ENCODE measurements at places on chromosomes 3 and 15.
A peak's percentile ranks its signal among the peaks of the same experiment; 100 is the strongest.

- DNase-seq, result no peak
Observed at GRCh38 chr3:99325402-99325801, 313.0 kb upstream of the COL8A1 start.

- peak; percentile 89 for DNase-seq
Observed at GRCh38 chr15:92797168-92798052, 102.7 kb upstream of the CHD2 start.

DNA sequence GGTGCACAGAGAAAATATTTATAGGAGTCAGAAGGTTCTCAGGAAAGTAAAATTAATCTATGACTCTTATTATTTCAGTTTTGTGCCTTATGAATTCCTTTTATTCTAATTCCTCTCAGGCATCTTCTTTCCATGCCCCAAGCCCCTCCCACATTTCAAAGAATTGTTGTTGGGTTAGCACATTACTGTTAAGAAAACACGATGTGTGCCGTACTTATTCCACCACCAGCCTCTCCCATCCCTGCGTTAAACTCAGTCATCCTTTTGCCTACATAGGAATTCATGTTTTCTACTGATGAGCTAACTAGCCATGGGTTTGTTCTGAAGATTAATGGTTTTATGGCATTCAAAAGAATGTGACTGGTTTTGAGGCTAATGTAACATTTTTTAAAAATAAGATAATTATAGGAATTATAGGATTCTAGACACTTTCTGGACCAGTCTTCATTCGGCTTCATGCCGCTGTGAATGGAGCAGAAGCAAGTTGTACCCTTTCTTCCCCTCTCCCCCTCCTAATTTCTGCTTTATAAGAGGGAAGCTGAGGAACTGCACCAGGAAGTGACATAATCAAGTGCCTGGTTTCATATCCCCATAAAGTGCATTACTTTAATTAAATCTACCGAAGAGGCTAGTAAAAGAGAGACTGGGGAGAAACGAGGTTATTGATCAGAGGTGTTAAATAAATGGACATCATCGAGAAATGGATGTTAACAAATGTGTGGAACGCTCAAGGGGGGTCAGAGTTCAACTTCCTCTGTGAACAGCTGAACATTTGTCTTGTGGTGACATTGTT, 12.3 kb upstream of the MB21D2 start:
- no peak for DNase-seq

DNA sequence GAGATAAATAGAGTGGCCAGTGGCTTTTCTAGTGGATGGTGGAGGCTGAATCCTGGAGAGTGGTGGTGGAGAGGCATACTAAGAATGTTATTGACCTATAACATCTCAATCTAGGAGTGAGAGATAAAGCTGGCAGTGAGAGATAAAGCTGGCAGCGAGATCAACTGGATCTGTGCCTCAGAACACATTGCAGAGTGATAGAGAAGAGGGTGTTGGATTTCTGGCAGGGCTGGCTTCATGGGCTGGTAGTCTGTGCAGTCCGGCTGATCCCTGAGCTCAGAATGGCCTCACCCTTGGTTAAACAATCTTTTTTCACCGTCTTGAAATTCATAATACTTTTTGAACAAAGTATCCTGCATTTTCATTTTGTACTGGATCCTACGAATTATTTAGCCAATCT, 221.2 kb downstream of the NLGN1 start:
- DNase-seq, result no peak

- no peak for DNase-seq
Observed at GRCh38 chr3:15753056-15753710, 44.6 kb downstream of the ANKRD28 start.

GRCh38 chr15:29731865-29732264, 90.4 kb downstream of the TJP1 start:
- no peak for DNase-seq

DNA sequence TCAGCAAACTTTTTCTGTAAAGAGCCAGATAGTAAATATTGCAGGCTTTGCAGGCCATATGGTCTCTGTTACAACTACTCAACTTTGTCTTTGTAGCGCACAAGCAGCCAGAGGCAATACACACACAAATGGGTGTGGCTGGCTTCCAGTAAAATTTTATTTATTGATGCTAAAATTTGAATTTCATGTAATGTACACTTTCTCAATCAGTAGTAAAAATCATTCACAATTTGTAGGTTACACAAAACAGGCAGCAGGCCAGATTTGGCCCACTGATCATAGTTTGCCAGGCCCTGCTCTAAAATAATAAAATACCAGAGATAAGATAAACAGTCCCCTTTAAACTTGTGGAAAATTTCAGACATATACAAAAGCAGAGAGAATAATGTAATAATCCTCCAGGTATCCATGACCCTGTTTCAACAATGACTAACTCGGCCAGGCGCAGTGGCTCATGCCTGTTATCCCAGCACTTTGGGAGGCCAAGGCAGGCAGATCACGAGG, 330.3 kb downstream of the SHQ1 start:
- DNase-seq, result no peak

GRCh38 chr3:9703240-9703639, 393 bp upstream of the CPNE9 start:
- no peak for DNase-seq

DNA sequence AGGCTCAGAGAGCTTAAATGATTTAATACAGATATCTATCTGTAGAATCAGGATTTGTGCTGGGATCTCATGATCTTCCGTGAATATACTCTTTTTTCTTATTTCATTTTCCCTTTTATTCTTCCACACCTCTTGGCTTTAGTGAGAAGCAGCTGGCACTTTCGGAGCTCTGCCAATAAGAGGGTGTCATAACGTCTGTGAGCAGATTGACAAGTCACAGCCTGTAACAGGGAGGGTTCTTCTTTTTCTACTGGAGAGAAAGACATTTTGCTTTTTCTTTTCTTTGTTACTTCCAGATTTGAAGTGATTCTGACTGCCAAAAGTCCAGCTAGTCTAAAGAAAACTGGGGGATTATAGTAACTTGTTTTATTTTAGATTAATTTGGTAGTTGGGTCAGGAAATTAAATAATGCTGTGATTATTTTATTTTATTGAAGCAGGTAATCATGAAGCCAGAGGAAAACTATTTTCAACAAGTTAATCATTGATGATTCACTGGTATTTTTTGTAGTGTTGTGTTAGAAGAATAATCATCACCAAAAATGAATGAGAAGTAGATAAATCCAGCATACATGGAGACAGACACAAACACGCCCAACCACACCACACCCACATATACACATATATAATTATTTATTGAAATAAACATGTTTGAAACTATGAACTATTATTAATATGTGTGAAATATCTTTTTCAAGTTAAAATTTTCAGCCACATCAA, 69.8 kb downstream of the TNFAIP8L3 start:
- no peak for DNase-seq

GRCh38 chr3:16069149-16069922, 105.1 kb upstream of the GALNT15 start:
- no peak for DNase-seq

GRCh38 chr3:31959251-31959650, 21.8 kb downstream of the OSBPL10 start:
- DNase-seq, result no peak

GRCh38 chr3:117856354-117856753, 1146.8 kb downstream of the TUSC7 start:
- DNase-seq, result no peak

GRCh38 chr3:193761969-193762368, 169.0 kb downstream of the OPA1 start:
- no peak for DNase-seq

DNA sequence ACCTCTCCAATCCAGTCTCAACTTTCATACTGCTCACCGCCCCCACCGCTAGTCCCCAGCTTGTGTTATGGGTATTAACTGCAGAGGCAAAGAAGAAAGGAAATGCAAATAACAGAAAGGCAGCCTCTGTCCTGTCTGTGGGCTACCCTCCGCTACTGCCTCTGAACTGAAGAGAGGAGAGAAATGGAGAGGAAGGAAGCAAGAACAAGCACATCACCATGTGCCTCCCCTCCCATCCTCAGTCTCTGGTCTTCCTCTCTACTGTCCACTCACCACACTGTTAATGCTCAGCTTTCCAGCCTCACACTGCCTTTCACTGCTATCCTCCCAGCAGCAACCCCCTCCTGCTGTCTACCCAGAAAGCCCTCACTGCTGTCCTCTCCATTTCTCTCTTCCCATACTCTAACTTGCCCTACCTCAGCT, 139.0 kb upstream of the SLC2A2 start:
- no peak for DNase-seq

DNA sequence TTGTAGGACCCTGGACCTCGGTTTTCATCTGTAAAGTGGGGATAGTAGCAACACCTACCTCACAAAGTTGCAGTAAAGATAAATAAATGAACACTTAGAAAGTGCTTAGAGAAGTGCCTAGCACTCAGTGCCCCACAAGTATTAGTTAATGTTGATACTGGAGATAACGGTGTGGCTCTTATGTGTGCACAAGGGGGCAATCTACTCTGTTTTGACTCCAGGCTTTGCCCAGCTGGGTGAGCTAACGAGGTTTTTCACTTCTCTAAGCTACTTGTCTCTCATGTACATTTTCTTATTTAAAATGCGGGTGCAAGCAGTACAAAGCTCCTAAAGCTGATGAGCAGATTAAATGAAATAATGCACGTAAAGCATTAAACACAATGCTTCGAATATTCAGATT, 193.5 kb upstream of the ICE2 start:
- peak; percentile 24 for DNase-seq

DNA sequence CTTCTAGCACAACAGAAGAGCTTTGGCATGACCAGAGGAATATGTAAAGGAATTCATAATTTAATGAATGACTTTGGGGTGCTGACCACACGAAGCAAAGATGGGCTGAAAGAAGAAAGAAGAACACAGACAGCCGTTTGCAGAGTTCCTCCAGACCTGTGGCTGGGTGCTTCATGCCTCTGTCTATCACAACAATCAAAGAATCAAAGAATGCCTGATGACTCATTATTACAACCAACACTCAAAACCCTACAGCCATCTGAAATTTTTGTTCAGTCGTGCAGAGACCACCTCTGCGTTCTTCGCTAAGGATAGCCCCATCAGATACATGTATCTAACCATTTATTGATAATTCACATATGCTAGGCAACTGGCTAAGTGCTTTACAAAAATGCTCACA, 129.0 kb upstream of the PRICKLE2 start:
- DNase-seq, result no peak

GRCh38 chr15:51075364-51075763, 19.3 kb downstream of the TNFAIP8L3 start:
- DNase-seq, result no peak

DNA sequence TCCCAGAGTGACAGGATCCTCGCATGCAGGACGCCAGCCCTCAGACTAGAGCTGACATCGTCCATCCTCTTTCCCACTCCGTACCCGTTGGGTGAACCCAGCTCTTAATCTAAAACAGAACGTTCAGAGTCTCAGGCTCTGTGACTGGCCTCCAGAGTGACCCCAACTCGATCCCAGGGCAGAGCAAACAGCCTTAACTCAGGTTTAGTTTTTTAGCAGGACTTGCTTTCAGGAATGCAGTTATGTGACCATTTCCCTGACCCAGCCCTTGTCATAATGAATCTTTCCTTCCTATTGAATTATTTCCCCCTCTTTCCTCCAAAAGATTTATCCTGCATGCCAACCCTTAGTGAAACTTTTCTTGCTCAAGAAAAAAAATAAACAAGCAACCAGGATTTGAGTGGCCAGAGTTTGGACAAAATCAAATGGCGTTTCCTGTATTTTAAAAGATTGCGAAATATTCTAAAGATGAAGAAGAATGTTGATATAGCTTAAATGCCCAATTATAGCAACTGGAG, 47.8 kb upstream of the RARB start:
- no peak for DNase-seq

GRCh38 chr3:169007145-169007544, 656.4 kb downstream of the MECOM start:
- no peak for DNase-seq

DNA sequence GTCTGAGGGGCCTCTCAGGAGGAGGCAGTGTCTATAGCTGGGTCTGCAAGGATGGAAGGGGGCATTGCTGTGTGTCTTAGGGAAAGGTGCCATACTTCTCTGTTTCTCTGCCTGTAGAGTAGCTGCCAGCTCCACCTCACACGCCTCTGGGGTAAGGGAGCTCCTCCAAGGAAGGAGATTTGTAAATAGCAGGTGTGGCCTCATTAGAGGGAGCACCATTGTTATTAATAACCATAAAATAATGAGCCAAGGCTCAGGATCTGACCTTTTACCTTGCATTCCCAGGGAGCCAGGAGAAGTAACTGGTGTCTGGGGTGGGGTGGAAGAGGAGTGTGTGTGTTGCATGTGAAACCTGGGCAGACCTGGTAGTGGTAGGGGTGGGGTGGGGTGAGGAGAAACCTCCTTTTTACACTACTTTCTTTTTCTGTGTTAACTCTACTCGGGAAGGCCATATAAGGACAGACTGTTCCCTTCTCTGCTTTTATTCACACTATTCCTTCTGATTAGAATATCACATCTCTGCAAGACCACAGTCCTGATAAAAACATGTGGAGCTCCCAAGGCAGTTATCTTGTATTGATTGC, 2.2 kb upstream of the C15orf39 start:
- no peak for DNase-seq

DNA sequence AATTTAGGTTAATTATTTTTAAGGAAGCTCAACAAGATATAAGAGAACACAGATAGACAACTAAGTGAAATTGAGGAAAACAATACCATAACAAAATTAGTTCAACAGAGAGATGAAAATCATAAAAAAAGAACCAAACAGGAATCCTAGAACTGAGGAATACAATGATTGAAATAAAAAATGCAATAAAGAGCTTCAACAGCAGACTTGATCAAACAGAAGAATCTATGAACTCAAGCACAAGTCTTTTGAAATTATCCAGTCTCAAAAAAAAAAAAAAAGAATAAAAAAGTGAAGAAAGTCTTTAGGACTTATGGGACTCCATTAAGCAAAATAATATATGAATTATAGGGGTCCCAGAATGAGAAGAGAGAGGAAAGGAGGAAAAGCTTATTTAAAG, 42.0 kb upstream of the GNB4 start:
- no peak for DNase-seq

DNA sequence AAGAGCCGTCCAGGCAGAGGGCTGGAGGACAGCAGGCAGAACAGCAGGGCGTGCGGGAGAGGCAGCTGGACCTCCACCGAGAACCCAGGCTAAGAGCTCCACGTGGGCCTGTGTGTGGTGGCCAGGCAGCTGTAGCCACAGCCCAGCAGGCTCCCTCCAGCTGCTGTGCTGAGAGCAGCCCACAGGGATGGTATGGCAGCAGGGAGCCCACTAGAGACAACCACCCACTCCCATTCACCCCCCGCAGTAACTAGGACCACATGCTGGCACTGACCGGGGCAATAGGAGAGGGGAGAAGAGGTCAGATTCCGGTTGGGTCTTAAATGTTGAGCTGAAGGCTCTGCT, 25.6 kb upstream of the MUSTN1 start:
- DNase-seq, result no peak

DNA sequence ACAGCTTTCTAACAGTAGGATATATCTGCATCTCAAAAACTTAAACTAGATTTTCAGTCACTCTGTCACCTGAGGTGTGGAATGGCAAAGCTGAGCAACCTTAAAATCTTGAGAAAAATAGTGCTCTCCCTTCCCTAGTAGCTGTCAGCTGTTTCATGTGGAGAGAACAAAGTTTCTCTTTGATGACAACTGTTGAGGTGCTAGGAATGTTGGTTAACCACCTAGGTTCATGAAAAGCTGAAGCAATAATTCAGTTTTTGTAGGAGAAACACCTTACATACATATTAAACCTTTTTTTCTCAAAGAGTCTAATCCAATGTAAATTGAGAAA, 40.8 kb downstream of the TCF12 start:
- no peak for DNase-seq
